Epithelial cell of proximal tubule (primary cell): ENCODE measurements at places on chromosomes 2 and 18.

GRCh38 chr2:88638743-88639142 is 11.5 kb upstream of the EIF2AK3 start:
- DNase-seq: no peak

- no peak for DNase-seq
Observed at GRCh38 chr2:128625963-128626759, 307.5 kb upstream of the HS6ST1 start.

- DNase-seq: no peak
Observed at GRCh38 chr18:54378057-54378456, 20.4 kb downstream of the C18orf54 start.

DNA sequence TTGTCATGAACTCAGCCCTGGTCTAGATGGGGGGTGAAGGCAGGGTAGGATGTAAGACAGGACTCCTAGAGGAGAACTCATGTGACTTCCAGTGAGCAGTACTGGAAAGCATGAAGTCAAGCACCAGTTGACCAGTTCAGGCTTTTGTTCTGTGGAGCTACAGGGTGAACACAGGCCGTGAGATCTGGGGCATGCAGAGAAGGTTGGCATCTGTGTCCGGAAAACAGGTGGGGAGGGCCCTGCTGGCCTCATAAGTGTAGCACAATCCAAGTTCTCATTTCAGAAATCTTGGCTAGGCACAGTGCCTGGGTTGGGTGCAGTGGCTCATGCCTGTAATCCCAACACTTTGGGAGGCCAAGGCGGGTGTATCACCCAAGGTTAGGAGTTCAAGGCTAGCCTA is 50.9 kb upstream of the SPATS2L start:
- no peak for DNase-seq

DNA sequence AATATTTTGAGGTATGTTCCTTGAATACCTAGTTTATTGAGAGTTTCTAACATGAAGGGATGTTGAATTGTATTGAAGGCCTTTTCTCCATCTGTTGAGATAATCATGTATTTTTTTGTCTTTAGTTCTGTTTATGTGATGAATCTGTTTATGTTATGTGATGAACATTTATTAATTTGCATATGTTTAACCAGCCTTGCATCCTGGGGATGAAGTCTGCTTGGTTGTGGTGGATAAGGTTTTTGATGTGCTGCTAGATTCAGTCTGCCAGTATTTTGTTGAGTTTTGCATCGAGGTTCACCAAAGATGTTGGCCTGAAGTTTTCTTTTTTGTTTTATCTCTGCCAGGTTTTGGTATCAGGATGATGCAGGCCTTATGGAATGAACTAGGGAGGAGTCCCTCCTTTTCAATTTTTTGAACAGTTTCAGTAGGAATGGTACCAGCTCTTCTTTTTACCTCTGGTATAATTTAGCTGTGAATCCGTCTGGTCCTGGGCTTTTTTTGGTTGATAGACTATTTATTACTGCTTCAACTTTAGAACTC is 71.9 kb downstream of the EPC2 start:
- DNase-seq: no peak

GRCh38 chr2:31127931-31128330 is 10.3 kb downstream of the GALNT14 start:
- DNase-seq: no peak

GRCh38 chr2:128531856-128532255 is 213.2 kb upstream of the HS6ST1 start:
- DNase-seq: no peak

GRCh38 chr2:58680755-58681310 is 439.7 kb upstream of the FANCL start:
- no peak for DNase-seq

DNA sequence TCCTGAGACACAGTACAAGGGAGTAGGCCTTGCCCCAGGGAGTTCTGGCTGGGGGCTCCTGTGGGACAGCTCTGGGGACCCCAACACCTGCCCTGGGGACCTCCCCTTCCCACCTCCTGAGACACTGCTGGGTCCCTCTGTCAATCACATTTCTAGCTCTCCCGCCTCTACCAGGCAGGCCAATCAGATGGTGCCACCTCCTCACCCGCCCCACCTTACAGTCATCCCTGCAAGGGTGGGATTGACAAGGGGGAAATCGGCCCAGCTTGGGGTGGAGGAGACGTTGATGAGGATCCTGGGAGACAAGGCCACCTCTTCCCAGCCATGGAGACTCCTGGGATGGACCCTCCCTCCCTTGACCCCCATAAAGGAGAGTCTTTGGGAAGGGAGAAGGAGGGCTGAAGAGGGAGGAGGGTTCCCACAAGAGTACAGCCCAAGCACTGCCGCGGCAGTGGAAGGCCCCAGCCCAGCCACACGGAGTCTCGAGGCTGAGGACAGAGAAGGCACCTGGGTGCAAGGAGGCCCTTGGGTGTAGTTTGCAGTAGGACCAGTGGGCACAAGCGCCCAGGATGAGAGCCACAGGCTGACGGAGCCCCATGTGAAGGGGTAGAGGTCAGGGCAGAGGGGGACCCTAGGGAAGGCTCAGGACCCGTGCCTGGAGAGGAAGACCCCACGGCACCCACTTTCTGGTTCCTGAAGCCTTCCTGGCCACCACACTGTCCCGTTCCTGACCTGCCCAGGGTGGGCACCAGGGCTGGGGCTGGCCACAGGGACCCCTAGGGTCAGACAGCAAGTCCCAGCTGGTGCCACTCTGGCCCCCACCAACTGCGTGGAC is 109.9 kb upstream of the OTOS start:
- no peak for DNase-seq

DNA sequence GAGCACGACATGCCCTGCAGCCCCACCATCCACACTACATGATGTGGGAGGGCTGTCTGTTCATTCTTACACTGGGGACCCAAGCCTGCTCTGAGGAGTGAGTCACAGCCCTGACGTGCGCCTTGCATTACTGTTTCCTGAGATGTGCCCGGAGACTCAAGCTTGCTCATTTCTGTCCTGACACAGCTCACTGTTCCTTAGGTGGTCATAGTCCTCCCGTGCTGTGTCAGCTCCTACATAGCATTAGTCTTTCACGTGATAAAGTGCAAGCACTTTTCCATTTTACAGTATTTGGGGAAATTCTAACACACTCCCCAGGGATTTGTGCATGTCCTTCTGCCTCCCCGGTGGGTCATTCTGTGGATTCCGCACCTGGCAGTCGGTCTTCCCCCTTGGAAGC is 46.2 kb upstream of the TRIM43B start:
- no peak for DNase-seq

DNA sequence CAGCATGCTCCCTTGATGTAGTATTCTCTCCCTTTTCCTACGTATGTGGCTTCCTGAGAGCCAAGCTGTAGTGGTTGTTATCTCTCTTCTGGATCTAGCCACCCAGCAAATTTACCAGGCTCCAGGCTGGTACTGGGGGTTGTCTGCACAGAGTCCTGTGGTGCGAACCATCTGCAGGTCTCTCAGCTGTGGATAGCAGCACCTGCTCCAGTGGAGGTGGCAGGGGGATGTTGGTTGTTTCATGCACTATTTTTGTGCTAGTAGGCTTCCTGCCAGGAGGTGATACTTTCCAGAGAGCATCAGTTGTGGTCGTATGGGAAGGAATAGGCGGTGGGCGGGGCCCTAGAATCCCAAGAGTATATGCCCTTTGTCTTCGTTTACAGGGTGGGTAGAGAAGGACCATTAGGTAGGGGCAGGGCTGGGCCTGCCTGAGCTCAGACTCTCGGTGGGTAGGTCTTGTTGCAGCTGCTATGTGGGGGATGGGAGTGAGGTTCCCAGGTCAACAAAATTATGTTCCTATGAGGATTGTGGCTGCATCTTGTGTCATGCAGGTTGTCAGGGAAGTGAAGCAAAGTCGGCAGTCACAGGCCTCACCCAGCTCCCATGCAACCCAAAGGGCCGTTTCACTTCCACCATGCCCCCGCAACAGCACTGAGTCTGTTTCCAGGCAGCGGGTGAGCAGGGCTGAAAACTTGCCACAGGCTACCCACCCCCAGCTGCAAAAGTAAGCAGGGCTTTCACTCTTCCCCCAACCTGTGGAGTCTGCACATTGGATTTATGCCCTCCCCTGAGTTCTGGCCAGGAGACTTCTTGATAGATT is 1139.5 kb downstream of the BCL11A start:
- no peak for DNase-seq
